Lung (tissue), 17 donors: ENCODE measurements at places on chromosomes 11 and 22.
A peak's percentile ranks its signal among the peaks of the same experiment; 100 is the strongest.

DNA sequence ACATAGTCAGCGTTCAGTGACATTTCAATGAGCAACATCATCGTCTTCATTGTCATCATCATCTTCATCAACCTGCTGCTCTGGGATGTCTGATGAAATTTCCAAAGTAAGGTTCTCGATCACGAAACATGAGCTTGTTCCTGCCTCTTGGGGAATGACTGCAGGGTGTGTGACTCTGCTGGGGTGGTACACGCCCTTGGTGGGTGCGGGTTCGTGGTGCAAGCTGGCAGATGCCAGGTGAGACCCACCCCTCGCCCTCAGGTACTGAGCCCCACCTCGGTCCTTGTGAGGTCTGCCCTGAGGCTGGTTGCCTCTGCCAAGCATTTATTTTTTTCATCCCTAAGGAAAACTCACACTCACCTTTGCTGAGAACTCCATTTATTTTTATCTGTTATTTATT lies 1389.2 kb downstream of the TBC1D22A start:
- DNase-seq: no peak

DNA sequence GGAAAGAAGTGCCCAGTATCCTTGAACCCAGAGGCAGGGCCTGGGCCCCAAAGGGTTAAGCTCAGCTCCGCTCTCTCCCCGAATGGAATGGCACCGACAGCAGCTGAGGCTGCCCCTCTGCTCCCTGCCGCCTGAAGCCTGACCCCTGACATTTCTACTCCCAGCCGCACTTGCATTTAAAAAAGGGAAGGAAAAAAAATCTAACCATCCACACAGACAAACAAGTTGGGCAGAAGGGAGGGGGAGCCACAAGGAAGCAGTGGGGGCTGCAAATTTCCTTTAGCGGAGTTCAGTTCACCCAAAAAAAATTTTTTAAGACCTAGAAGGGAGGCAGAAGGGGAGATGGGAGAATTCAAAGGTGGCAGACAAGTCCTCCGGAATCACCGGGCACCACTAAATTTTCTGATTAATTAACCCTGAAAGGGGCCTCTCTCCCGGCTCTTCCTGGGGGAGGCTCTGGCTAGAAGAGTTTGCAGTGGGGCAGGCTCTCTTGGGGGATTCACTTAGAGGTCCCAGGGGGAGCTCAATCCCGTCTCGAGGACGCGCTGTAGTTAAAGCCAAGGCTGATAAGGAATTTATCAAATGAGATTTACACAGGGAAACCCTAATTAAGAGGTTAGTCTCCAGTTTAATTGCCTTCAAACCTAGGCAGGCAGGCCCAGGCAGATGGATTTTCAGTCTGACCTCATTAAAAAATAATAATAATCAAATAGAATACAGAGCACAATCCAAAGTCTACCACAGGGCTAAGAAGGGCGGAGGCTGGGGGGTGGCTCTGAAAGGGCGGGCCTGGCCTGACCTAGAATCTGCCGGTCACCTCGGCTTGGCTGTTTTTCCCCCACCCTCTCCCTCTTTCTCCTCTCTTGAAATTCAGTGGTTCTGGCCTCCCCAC lies 25.6 kb downstream of the MN1 start:
- DNase-seq: no peak

GRCh38 chr11:131534611-131535010 lies 164.2 kb downstream of the NTM start:
- no peak for DNase-seq

DNA sequence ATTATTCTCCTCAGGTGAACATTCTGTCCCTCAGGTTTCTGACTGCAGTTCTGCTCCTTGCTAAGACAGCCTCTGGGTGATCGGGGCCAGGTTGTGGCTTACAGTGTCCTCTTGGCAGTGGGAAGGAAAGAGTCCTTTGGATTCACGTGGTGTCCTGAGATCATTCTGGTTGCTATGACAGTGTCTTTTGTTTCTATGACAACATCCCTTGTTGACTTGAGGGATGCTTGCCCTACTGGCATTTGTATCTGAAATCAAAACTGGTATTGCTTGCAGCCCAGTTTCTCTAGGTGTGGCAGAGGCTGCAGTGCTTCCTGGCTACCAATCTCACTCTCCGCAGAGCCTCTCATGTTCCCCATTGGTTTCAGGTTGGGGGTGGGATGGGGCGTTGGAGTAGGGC lies 151.8 kb upstream of the CCDC90B start:
- no peak for DNase-seq

DNA sequence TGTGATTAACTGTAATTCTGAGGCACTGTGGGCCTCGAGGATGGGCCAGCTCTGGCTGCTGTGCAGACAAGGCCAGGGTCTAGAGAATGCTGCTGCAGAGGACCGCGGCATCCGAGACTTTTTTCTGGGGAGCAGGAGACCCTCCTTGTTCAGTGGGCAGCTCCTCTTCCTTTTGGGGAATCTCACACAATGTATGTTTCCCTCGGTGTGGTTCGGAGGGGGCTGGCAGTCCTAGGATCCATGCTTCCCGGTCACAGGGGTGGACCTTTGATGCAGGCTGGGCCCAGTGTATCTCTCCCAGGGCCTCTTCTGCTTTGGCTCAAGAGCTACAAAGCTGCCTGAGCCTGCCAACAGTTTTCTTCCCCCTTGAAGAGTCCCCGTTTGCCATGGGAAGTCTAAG lies 31.5 kb downstream of the MYEOV start:
- peak; percentile 17 for DNase-seq

- no peak for DNase-seq
These were observed 70.5 kb upstream of the TNRC6B start for GRCh38 chr22:40107244-40107643.

DNA sequence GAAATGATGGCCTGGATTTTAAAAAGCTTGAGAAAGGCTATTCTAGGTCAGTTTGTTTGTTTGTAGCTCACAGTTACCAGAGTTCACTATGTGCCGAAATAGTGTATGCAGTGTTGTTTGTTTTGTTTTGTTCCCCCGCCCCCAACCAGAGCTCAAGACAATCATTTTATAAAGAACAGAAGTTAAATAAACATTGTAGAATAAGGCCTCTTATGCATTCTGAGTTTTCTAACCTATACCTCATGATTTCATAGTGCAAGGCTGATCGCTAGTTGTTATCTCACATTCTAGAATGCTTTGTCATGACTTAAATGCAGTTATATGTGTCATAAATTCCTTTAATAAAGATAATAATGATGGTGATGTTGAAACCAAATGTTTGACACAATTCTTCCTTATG lies 7.8 kb downstream of the KCNA4 start:
- DNase-seq: no peak

DNA sequence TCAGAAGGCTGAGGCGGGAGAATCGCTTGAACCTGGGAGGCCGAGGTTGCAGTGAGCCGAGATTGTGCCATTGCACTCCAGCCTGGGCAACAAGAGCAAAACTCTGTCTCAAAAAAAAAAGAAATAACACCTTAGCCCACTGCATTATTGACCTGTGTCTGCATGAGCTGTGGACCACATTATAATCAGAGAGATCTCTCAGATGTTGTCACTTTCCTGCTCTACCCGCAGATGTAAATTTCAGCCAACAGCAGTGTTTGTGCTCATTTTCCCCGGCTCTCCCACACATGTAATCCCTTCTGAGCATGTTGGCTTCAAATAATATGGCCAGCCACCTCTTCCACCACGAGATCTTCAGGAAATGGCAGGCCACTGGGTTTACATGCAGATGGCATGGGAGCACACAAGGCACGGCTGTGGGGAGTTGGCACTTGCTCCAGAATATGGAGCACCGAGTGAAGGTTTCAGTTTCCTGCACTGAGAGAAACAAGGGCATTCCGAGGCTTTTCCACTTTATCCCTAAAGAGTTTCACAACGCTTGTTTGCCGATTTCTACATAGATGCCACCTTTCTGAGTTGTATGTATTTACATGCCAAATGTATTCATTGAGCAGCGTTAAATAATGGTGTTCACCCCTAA lies 19.7 kb downstream of the CDPF1 start:
- DNase-seq: no peak

- no peak for DNase-seq
These were observed 6.5 kb upstream of the TOP3B start for GRCh38 chr22:21989049-21989448.

DNA sequence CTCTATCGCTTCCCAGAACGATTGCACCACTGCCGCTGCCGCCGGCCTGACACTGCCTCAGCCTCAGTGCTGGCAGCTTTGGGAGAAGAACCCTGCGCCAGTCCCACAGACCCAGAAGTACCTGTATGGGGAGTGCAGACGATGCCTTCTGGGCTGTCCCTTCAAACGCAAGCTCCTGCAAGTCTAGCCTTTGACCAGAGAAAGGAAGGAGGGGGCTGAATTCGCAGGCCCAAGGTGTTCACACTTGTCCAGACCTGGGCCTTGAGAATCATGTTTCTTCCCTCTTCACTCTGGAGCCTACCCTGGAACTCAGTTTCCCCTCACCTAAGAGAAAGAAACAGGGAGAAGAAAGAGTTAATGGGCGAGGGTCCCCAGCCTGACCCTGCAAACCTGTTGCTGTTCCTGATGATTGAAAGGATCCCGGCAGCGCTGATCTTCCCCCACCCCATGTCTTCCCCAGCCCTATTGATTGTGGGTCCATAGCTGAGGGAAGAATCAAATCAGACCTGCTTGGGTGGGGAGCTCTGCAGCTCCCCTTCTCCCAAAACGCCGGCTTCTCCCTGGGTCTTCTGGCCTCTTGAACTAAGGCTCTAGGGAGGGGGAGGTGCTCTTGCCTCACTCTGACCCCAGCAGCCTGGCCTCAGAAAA lies 786 bp upstream of the MCAM start:
- DNase-seq: no peak

DNA sequence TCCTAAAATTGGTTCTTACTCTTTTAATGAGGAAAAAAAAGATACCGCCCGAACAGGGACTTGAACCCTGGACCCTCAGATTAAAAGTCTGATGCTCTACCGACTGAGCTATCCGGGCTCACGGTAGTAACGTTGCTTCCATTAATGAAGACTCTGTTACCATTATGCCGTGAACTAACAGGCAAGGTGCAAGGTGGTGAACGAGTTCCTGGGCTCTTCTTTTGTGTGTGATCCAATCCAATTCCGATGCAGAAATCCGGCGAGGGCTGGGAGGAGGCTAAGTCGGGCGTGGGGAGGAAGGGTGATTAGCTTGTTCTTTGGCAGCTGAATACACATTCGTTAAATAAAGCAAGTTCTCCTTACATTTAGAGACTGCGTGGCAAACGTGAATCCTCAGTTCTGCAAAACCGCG lies 49.0 kb downstream of the OR4D9 start:
- DNase-seq: peak; percentile 90
